Cardiac fibroblast (primary cell): ENCODE measurements at places on chromosomes 5 and 9.

- DNase-seq: peak; percentile 94
These were observed 61.7 kb downstream of the TRIO start for GRCh38 chr5:14204785-14205321.

GRCh38 chr5:66863243-66864170 lies 267.3 kb downstream of the MAST4 start:
- no peak for DNase-seq

DNA sequence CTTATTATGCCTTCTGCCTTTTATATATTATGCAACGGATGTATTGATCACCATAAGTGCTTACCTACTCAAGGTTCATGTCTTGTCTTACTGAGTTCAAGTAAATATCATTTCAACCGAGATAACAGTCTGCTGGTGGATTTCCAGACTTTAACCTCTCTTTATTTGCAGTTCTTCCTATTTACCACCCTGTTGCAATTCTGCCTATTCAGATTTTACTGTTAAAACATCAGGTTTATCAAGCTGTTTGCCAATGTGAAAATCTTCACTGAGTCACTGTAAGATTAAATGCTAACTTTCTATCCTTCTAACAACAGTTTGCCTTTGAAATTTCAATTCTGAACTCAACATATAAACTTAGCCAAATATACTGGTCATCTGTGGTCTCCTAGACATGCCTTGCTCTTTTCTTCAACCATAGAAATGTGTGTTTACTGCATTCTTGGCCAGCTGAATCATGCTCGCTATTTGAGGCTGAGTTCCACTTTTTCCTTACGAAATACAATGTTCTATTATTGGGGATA lies 471.7 kb upstream of the RORB start:
- peak; percentile 53 for DNase-seq

DNA sequence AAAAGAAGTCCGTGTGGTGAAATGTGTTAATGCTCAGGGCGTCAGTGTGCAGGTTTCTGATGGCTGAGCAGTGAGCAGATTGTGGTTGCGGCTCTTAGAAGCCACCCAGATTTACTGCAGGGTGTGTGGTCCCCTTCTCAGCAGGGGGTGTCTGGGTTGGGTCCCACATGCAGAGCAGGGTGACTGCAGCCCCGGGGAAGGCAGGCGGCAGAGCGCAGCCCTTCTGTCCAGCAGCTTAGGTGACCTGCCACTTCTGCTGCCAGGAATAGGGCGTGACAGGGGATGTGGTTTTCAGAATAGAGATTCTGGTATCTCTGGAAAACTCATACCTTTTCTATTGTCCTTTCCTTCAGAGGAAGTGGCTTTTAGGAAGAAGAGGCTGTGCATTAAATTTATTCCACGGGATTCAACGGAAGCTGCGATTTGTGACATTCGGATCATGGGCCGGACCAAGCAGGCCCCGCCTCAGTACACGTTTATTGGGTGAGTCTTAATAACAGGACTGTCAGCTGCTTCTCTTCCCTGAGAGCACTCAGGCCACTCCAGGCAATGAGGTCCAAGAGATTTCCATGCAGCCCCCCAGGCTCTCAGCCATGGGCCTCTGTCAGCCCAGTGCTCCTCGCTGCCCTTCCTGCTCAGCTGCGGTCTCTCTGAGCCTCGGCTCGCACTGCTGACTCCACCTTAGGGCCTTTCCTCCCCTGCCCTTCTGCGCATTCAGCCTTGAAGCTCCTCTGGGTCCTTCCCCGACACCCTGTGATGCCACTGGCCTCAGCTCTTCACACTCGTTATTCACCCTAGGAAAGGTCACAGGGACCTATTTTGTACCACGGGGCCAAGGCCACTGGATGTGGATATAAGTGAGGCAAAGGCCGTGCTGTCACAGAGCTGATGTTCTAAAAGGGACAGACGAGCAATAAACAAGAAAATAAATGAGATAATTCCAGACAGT lies 65.4 kb downstream of the MVB12B start:
- DNase-seq: no peak

DNA sequence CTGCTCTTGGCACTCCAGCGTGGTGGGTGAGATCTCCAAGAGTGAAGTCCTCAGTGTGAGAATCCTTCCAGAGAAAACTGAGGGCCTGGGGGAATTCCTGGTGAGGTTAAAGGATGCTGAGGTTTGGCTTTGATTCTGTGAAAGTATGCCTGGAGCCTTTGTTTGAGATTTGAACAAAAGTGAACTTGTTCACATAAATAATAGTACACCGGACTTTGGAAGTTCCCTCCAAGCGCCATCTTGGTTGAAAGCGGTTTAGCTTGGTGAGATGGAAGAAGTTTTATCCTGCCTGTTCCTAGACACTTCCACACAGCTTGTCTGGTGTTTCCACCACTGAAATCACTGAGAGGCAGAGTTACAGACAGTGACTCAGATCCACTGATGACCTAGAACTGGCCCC lies 286.4 kb downstream of the NTRK2 start:
- no peak for DNase-seq

DNA sequence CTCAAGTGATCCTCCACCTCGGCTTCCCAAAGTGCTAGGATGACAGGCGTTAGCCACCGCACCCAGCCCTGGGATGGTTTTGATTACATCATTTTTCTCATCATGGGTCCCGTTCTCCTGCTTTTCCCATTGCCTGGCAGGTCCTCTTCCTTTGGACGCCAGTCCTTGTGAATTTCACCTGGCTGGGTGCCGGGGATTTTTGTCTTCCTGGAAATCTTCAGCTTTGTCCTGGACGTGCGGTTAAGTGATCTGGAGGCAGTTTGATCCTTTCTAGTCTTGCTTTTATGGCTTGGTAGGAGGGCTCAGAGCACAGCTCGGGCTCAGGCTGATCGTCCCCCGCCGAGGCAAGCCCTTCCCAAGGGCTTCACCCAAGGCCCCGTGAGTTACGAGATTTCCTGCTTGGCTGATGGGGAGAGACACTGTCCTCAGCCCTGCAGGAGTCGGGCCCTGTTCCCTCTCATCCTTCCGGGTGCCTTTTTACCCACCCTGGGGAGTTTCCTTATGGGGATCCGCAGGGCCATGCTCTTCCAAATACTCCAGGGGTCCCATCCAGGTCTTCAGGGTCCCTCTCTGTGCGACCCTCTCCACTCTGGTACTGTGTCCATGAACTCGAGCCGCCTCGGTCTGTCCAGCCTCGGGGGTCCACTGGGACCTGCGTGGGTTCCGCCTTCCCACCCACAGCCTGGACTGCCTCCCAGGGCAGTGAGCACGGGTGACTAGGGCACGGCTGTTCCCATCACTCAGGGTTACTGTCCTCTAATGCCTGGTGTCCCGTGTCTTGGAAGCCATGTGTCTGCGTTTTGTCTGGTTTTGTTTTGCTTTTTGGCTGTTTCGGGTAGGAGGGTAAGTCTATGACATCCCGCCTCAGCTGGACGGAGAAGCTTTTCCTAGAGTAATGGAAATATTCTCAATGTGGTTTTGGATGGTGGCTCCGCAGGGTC lies 22.3 kb upstream of the EGFL7 start:
- DNase-seq: no peak
